ENCODE measurements at places on chromosomes 7 and 10. TPM values are rescaled to one million over a fixed set of nuclear protein-coding genes. Genes with fewer than 3 reads are reported as not detected.

VGF gene
- not detected for total RNA-seq

NPC1L1 gene
- 0.44 TPM for total RNA-seq

ASB15 gene
- not detected for total RNA-seq

OPN1SW gene
- not detected for total RNA-seq

POP7 gene
- 50.7 TPM for total RNA-seq

OTUD1 gene
- total RNA-seq: 18.6 TPM
